ENCODE measurements at places on chromosomes 13 and 19.

- DNase-seq, result peak; percentile 17
These were observed 1759.4 kb downstream of the PCDH9 start for GRCh38 chr13:65470781-65471180.

DNA sequence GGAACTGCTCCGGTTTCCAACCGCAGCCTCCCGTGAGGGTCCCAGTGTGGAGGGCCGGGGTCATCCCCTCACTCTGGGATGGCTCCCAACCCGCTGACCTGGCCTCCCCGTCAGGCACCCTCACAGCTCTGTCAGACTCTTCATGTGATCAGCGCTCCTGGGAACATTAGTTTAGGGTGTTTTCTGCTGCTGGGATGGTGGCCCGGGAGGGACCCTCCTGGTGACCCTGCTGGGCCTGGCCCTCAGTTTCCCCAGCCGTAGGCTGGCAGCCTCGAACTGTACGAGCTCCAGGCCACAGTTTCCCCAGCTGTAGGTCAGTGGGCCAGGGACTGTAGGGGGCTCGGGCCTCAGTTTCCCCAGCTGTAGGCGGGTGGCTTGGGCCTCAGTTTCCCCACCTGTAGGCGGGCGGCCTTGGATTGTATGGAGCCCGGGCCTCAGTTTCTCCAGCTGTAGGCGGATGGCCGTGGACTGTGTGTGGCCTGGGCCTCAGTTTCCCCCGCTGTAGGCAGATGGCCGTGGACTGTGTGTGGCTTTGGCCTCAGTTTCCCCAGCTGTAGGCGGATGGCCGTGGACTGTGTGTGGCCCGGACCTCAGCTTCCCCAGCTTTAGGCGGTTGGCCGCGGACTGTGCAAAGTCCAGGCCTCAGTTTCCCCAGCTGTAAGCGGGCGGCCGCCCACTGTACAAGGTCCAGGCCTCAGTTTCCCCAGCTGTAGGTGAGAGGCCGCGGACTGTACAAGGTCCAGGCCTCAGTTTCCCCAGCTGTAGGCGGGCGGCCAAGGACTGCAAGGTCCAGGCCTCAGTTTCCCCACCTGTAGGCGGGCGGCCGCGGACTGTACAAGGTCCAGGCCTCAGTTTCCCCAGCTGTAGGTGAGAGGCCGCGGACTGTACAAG, 1.3 kb upstream of the PTBP1 start:
- DNase-seq, result no peak

DNA sequence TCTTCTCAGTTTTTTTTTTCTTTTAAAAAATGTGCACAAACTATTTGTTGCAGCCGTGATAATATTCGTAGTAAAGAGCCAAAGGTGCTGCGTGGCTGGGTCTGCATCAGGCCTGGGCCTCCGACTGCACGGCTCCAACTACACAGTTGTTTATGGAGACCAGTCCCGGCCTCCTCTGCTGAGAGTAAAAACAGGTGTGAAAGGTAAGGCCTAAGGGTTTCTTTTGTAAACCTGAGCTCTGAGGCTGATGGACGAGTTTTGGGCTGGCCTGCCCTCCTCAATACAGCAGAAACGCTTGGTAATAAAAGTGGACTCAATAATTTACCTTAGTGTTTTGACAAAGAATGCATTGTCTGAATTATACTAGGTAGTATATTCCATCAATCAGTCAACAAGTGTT, 3.9 kb downstream of the MBNL2 start:
- no peak for DNase-seq

- no peak for DNase-seq
These were observed 489.1 kb upstream of the TSHZ3 start for GRCh38 chr19:31838163-31838815.

- DNase-seq, result no peak
These were observed 52.1 kb downstream of the ATP8A2 start for GRCh38 chr13:25423831-25424230.

DNA sequence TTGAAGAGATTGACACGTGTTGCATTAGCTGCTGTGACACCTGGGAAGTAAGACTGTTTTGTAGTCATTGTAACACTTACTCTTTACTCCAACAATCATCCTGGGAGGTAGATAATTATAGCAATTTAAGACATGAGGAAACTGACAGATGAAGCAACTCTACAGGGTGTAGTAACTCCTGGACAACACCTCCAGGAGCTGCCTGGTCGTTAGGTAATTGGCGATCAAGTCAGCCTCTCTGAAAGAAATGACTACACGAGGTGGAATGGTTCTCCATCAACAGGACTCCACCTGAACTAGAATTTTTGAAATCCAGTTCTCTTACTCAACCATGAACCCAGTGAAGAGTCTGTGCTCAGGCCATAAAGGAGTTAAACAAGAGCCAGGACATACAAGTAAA, 43.0 kb upstream of the LRCH1 start:
- DNase-seq, result no peak

GRCh38 chr13:29140277-29140676, 320.1 kb downstream of the MTUS2 start:
- peak; percentile 100 for DNase-seq

DNA sequence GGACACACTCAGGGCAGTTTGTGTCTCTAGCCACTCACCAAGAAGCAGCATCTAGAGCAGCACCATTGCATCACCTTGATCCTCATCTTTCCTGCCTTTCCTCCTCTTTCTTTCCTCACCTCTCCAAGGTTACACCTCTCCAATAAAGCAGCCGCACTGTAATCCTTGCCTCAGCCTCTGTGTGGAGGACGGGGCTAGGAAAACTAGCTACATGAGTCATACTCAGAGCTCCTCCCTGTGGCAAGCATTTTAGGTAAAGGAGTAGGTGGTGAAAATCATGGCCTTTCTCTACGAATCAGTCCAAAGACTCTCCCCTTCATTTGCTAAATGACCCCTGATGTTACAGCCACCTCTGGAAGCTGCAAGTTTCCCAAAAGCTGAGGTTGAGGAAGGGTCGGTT, 108.9 kb downstream of the DNAJC15 start:
- DNase-seq, result peak; percentile 67

DNA sequence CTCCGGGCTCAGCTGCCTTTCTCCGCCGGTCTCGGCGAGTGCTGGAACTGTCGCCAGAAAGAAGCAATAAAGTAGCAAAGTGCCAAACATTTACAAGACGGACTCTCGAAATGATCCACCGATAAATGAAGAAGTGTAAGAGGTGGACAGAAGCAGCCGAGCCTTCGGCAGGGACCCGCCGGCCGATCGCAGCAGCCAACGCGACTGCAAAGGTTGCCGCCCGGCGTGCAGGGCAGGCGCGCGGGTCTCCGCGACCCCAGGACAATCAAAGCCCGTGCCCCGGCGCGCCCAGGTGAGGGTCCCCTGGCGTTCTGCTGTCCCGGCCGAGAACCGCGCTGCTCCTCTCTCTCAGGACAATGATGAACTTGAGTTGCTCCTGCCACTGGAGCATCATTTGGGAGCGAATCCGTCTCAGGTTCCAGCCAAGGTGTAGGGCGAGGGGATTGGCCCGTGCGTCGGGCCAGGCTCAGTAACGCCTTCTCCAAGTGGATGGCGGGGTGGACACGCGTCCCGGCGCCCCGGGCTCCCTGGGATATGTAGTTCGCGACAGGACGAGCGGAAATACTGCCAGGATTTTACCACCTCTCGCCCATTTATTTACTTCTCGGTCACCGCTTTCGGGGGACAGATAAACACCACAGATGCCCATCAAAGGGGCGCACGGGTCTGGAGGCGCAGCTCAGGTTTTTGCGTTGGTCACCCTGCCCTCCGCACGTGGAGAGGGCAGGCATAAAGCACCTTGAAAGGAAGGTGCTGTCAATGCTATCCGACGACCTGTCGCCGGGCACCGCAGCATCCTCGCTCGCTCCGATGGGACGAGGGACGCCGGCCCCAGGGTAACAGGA, at the start of the genes BIVM and POGLUT2:
Gene BIVM, plus strand, starts transcription at position 539 of the 845 bp plus-strand sequence. CDS start 8,149 bp downstream, outside the sequence.
Gene POGLUT2, minus strand, starts transcription at position 396 of the 845 bp plus-strand sequence. Its CDS starts 306 bp downstream, at position 90.
- DNase-seq, result peak; percentile 91

DNA sequence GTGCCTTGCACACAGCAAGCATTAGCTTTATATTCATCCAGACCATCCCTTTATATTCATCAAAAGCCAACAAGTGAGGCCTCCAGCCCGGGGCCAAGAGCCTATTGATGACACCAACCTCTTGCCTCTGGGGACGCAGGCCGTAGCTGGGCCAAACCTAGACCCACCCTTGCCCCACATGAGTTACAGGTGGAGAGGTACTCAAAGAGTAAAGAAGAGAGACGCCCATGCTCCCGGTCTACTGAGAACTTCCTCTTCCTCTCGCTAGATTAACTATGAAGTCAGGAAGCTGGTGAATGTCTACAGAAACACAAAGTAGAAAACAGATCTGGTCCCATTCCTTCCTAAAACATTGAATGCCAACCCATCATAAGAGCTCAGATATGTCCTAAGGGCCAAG, 3.8 kb upstream of the MLNR start:
- no peak for DNase-seq

- DNase-seq, result no peak
These were observed 359.5 kb downstream of the PCDH17 start for GRCh38 chr13:57991041-57991440.
